ENCODE measurements at places on chromosomes 12 and 14.

DNA sequence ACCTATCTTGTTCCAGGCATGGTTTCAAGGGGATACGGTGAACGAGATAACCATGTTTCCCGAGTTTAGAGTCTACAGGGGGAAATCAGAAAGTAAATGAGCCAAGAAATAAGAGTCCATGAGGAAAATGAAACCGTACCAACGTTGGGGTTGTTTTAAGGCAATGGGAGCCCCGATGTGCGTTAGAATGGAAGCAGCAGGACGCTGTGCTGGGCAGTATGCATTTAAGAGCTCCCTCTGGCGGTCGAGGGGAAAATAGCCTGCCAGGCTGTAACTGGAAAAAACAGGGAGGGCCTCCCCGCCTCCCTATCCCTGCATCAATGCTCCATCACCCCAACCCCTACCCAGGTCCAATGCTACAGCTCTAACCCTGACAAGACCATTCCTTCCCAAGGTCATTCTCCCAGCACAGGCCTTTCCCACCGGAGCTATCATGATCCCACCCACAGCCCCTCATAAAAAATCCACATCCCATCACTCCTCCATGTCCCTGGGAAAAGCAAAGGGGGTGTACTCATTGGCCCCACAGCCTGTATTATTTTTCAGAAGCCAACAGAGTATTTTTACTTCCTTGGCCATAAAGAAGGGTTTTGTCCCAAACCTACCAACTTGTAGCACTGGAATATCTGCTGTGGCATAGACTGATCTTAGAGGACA, 226.3 kb upstream of the NOS1 start:
- H3K27me3 ChIP-seq: peaks cover 3% of the 10 kb centered on the region
- no peak overlapping the region for H3K4me3 ChIP-seq
- H3K27ac ChIP-seq: no peak overlapping the region
- no peaks in the 10 kb centered on the region for H3K4me1 ChIP-seq
- DNase-seq: peak; percentile 5

GRCh38 chr12:114852976-114853529, 169.1 kb upstream of the TBX3 start:
- H3K4me3 ChIP-seq: no peak overlapping the region
- H3K4me1 ChIP-seq: no peaks in the 10 kb centered on the region
- H3K27me3 ChIP-seq: no peaks in the 10 kb centered on the region

GRCh38 chr12:82954572-82954971, 267.9 kb downstream of the TMTC2 start:
- H3K36me3 ChIP-seq: no peaks in the 10 kb centered on the region
- H3K4me3 ChIP-seq: no peak overlapping the region
- DNase-seq: no peak
- no peaks in the 10 kb centered on the region for H3K27me3 ChIP-seq
- no peaks in the 10 kb centered on the region for H3K4me1 ChIP-seq

GRCh38 chr12:105982022-105982421, 156.7 kb downstream of the NUAK1 start:
- DNase-seq: no peak
- H3K4me3 ChIP-seq: no peak overlapping the region
- no peaks in the 10 kb centered on the region for H3K4me1 ChIP-seq
- H3K27me3 ChIP-seq: no peaks in the 10 kb centered on the region
- no peak overlapping the region for H3K27ac ChIP-seq
- H3K36me3 ChIP-seq: no peaks in the 10 kb centered on the region

DNA sequence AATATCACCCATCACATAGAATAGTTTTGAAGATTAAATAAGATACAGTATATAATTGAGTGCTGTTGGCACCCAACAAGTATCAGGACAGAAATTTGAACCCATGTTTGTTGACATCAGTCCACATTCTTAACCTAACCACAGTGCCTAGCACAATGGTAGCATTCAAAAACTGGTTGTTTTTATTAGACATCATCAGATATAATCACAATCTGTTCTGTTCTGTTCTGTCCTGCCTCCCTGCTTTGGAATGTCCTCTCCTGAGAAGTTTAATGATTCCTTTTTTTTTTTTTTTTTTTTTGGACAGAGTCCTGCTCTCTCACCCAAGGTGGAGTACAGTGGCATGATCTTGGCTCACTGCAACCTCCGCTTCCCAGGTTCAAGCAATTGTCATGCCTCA, 476.6 kb downstream of the RMST start:
- H3K4me1 ChIP-seq: no peaks in the 10 kb centered on the region
- H3K27me3 ChIP-seq: no peaks in the 10 kb centered on the region
- H3K4me3 ChIP-seq: no peak overlapping the region
- no peaks in the 10 kb centered on the region for H3K36me3 ChIP-seq
- H3K27ac ChIP-seq: no peak overlapping the region

DNA sequence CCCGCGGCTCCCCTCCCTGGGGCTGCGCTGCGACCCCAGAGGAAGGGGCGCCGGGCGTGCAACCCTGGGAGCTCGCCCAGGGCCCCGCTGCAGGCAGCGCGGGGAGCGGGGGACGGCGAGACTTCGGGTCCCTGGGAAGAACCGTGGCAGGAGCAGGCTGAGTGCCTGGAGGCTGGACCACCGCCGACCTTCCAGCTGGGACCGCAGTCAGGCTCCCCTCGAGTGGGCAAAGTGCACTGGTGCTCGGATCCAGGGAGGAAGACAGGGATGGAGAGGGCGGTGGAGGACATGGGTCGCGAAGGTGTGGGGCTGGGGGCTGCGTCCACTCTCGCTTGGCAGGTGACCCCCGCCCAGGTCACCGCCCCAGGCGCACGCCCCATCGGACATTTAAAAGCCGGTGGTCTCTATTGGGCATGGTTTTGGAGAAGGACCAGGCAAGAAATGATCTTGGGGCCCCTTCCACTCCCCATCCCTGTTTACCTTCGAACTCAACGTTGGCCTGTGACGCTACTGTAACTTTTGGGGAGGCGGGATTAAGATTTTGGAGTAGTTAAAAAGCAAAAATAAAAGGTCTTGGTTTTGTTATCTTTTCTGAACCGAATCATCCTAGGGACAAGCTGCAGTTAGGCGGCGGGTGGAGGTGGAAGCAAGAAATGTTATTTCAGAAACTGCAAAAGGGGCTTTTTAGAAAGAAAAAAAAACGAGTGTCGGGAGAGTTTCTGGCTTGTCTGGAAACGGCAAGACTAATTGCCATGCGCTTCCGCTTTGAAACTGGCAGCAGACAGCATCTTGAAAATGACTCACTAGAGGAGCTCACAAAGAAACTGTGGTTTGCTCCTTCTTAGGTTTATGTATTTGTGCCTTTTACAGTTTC, 1.0 kb downstream of the ELK3 start:
- no peaks in the 10 kb centered on the region for H3K27me3 ChIP-seq
- peak; percentile 67 for DNase-seq
- peaks cover 33% of the 10 kb centered on the region for H3K4me1 ChIP-seq
- peak overlapping the region; percentile 98 for H3K27ac ChIP-seq
